Pancreas (tissue), 10 donors: ENCODE measurements at places on chromosomes 2 and 18. TPM values are rescaled to one million over a fixed set of nuclear protein-coding genes. Genes with fewer than 3 reads are reported as not detected.

The PXDN gene
- total RNA-seq = 2.0 TPM

DNA sequence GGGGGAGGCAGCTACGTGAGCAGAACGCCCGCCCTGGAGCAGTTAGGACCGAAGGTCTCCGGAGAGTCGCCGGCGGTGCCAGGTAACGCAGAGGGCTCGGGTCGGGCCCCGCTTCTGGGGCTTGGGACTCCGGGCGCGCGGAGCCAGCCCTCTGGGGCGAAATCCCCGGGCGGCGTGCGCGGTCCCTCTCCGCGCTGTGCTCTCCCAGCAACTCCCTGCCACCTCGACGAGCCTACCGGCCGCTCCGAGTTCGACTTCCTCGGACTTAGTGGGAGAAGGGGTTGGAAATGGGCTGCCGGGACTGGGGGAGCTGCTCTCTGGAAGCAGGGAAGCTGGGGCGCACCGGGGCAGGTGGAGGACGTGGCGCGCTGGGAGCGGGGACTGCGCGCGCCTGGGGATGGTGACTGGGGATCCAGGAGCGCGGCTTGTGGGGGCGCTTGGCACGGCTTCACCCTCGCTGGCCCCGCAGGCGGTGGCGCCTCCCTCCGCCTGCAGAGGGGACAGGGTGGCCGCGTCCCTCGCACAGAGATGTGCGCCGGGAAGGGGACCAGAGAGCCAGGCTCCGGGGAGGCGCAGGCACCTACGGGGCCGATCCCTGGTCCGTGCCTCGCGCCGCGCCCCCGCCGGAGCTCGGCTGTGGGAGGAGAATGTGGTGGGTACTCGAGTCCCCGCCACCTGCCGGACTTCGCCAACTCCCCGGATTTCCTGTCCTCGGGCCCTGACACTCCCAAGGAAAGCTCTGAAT is 688 bp downstream of the CDH20 start:
- DNase-seq = no peak
- no peaks in the 10 kb centered on the region for H3K27me3 ChIP-seq
- no peak overlapping the region for H3K27ac ChIP-seq
- H3K36me3 ChIP-seq = no peaks in the 10 kb centered on the region

The HEATR5B gene
- total RNA-seq = 13.0 TPM

GRCh38 chr18:31718386-31718785 is 34.0 kb upstream of the B4GALT6 start:
- no peak overlapping the region for H3K27ac ChIP-seq
- no peaks in the 10 kb centered on the region for H3K27me3 ChIP-seq
- no peaks in the 10 kb centered on the region for H3K4me1 ChIP-seq
- H3K36me3 ChIP-seq = no peaks in the 10 kb centered on the region

The PID1 gene
- total RNA-seq = 2.9 TPM

DNA sequence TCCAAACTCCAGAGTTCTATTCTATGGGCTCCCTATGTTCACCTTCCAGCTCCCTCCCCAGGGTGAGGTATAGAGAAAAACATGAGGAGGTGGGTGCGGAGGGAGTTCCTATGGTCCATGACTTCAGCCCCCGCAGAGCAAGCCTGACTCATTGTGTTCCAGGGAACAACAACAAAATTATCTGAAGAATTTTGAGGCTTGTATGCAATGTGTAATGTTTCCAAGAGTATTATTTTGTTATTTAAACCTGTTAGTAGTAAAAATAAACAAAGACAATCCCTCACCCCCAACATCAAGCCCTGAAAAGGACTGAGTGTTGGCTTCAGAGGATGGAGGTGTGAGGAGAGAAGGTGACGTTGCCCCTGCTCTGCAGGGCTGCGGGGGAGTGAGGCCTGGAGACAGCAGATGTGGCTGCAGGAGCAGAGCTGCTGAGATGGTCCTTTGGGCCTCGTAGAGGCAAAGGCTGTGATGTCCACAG is 29.0 kb downstream of the LAMA3 start:
- no peaks in the 10 kb centered on the region for H3K4me1 ChIP-seq
- no peak overlapping the region for H3K4me3 ChIP-seq
- no peaks in the 10 kb centered on the region for H3K36me3 ChIP-seq
- H3K27ac ChIP-seq = no peak overlapping the region
- H3K27me3 ChIP-seq = no peaks in the 10 kb centered on the region

DNA sequence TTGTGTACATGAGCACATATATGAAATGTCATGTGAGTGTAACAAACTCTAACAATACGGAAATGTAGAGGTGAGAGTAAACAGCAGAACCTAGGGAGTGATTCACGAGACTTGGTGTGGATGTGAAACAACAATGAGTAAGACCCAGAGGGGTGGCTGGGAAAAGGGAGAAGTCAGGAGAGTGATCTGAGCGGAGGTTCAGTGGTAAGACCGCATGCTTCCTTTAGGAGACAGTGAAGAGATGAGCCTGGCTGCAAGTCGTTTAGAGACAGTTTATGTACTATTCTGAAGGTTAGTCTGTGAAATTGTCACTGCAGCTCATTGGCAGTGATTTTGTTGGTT is 150.6 kb downstream of the PRPF40A start:
- H3K27me3 ChIP-seq = no peaks in the 10 kb centered on the region
- H3K36me3 ChIP-seq = no peaks in the 10 kb centered on the region
- no peak for DNase-seq
- H3K27ac ChIP-seq = no peak overlapping the region

DNA sequence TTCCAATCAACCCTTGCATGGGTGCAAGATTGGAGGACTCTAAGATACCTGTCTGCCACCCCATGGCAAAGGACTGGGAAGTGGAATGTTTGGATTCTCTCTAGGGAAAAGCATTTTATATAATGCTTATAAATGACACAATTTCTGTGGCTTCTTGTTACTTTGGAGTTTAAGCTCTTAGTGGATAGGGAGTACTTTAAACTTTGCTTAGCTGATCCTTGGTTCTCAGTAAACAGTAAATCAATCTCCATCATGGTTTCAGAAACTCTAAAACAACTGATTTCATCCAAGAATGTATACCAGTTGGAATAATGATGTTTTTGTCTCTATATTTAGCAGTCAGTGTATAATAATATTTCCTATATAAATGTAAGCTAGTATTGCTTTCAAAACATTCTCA is 14.1 kb upstream of the FAM228A start:
- no peak overlapping the region for H3K27ac ChIP-seq
- no peaks in the 10 kb centered on the region for H3K36me3 ChIP-seq
- no peaks in the 10 kb centered on the region for H3K27me3 ChIP-seq
- H3K4me1 ChIP-seq = no peaks in the 10 kb centered on the region
- H3K4me3 ChIP-seq = no peak overlapping the region

DNA sequence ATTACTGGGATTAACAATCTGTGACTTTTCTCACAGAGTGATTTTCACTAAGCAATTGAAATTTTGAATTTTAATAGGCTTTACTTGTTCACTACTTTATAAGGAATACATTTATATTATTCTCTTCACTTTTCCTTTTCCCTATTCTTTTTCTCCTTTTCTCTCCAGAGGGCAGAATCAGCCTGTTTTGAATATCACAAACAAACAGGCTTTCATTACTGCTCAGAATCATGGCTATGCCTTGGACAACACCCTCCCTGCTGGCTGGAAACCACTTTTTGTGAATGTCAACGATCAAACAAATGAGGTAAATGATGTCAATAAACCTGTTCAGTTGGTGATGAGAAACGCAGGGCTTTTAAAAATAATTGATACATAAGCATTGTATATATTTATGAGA is 35.3 kb downstream of the CPS1 start:
- H3K4me1 ChIP-seq = no peaks in the 10 kb centered on the region
- no peak overlapping the region for H3K27ac ChIP-seq
- H3K4me3 ChIP-seq = no peak overlapping the region
- no peak for DNase-seq

GRCh38 chr2:156666130-156666785 is 230.1 kb downstream of the GPD2 start:
- no peaks in the 10 kb centered on the region for H3K36me3 ChIP-seq
- H3K4me1 ChIP-seq = no peaks in the 10 kb centered on the region
- H3K27ac ChIP-seq = no peak overlapping the region

The KIAA2012 gene
- not detected for total RNA-seq

DNA sequence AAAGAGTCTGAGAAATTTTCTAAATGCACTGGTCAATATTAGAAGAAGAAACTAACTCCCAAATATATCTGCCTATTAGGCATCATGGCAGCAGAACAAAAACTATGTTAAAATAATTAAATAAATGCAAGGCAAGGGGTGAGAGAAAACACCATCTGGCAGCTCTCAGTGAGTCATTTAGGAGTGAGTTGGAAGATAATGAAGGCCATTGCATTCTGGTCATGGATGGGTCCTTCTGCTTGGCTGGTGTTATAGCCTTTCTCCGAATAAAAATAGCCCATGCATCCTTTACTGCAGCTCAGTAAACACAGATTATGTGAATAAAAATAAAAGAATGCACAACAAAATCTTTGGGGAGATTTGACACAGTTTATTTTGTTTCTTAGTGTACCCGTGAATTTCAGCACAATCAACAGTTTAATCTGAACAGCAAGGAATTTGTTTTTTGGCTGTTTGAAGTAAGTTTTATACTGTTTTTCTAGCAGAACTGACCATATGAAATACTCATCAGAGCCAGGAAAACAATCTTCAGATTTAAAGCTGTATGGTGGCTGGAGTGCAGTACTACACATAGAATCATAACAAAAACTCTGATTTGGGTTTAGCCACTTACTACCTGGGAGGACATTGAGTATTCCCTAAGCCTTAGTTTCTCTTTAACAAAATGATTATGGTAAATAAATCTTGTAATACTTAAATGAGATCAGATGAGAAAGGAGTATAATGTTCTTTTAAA is 225.1 kb upstream of the ITGA4 start:
- H3K4me1 ChIP-seq = no peaks in the 10 kb centered on the region
- H3K27me3 ChIP-seq = no peaks in the 10 kb centered on the region
- H3K27ac ChIP-seq = no peak overlapping the region
- DNase-seq = no peak
- H3K4me3 ChIP-seq = no peak overlapping the region

- H3K4me1 ChIP-seq = no peaks in the 10 kb centered on the region
- no peak overlapping the region for H3K27ac ChIP-seq
- H3K4me3 ChIP-seq = no peak overlapping the region
These were observed 1.8 kb upstream of the CPO start for GRCh38 chr2:206937555-206937954.

The NXPH2 gene
- not detected for total RNA-seq

The UGT1A4 gene
- not detected for total RNA-seq

DNA sequence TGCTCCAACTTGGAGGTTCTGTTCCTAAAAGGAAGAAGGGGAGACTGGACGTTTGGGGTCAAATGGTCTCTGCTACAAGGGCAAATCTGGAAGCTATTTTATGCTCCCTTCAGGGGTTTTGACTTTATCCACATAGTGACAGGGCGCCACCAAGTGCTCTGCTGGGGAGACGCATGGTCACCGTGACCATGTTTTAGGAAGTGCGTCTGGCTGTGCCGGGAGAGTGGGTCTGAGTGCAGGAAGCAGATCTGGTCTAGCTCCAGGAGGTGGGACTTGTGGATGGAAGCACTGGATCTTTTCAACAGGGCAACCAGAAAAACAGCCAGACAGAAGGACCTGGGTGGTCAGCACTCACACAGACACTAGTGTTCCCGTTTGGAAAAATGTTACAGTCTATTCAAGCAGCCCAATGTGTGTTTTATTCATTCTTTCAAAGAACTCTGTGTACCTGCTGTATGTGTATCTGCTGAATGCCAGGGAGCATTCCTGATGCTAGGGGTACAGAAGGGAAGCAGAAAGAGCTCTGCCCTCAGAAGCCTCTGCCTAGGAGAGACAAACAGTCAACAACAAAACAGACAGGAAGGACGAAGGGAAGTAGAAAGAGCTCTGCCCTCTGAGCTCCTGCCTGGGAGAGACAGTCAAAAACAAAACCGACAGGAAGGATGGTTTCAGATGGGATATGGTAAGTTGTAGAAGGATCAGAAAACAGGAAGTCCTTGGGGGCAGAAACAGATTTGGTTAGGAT is 14.3 kb downstream of the IMPA2 start:
- peaks cover 9% of the 10 kb centered on the region for H3K36me3 ChIP-seq
- no peaks in the 10 kb centered on the region for H3K27me3 ChIP-seq
- peaks cover 79% of the 10 kb centered on the region for H3K4me1 ChIP-seq
- DNase-seq = peak; percentile 75
- peak overlapping the region; percentile 5 for H3K4me3 ChIP-seq

DNA sequence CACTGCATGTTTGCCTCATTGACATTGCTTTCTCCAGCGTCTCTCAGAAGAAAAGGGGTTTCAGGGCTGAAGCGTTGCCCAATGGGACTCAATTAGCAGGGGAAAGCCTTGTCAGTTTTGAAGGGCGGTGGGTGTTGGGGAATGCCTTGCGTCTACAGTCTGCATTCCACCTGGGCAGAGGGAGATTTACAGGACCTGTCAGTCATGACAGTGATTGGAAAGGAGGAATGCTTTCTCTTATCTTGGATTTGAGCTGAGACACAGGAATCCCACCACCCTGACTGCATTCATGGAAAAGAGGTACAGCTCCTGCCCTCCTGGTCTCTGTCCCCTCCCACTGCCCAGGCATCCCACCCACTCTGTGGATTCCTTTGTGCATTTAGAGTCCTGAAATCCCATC is 123.9 kb downstream of the ACKR3 start:
- DNase-seq = no peak
- H3K27ac ChIP-seq = no peak overlapping the region
- no peaks in the 10 kb centered on the region for H3K27me3 ChIP-seq
- H3K36me3 ChIP-seq = no peaks in the 10 kb centered on the region
- H3K4me3 ChIP-seq = no peak overlapping the region
